Ureter (tissue), 1 donor: ENCODE measurements at places on chromosomes 2 and 18. TPM values are rescaled to one million over a fixed set of nuclear protein-coding genes. Genes with fewer than 3 reads are reported as not detected.

TUBA4B gene
- not detected for total RNA-seq

ASTL gene
- total RNA-seq, result not detected

TRPM8 gene
- total RNA-seq, result not detected

ANKRD36 gene
- 41.2 TPM for total RNA-seq

PLA2R1 gene
- 19.0 TPM for total RNA-seq

CCDC85A gene
- total RNA-seq, result 1.5 TPM

KCNK3 gene
- total RNA-seq, result 9.2 TPM

NT5C1B gene
- total RNA-seq, result not detected

MAB21L4 gene
- 2.5 TPM for total RNA-seq

SERPINB3 gene
- total RNA-seq, result not detected

GPR17 gene
- not detected for total RNA-seq

SEPTIN10 gene
- total RNA-seq, result 91.7 TPM

USP40 gene
- 79.2 TPM for total RNA-seq

ACKR3 gene
- total RNA-seq, result 21.3 TPM

IMPA2 gene
- total RNA-seq, result 14.3 TPM
